ENCODE measurements at places on chromosomes 11 and 22.

DNA sequence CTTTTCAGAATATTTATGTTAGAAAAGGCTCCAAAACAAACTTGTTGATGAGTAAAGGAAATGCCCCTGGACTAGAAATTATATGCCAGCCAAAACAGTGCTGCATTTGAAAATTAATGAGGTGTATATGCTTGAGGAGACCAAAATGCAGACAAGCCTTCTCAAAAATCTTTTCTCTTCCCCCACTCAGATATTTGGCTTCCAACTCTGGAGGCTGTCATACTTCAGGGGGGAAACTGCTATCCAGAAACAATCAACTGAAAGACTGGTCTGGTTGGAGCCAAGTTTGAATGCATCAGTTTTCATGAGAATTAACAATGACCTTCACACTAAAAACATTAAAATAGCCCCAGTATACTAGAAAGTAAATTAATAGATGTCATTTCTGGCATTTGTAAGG is 98.2 kb downstream of the SGSM3 start:
- no peak for DNase-seq

GRCh38 chr11:23021287-23021863 is 161.1 kb upstream of the CCDC179 start:
- DNase-seq: no peak

DNA sequence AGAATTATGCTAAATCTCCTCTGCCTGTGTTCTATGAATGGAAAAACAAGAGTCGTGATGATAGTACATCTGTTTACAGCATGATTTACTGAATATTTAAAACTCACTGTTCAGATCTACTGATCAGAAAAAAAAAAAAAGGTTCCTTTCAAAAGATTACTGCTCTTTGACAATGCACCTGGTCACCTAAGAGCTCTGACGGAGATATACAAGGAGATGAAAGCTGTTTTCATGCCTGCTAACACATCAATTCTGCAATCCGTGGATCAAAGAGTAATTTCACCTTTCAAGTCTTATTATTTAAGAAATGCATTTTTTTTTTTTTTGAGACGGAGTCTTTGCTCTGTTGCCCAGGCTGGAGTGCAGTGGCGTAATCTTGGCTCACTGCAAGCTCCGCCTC is 30.7 kb downstream of the CLTCL1 start:
- no peak for DNase-seq

DNA sequence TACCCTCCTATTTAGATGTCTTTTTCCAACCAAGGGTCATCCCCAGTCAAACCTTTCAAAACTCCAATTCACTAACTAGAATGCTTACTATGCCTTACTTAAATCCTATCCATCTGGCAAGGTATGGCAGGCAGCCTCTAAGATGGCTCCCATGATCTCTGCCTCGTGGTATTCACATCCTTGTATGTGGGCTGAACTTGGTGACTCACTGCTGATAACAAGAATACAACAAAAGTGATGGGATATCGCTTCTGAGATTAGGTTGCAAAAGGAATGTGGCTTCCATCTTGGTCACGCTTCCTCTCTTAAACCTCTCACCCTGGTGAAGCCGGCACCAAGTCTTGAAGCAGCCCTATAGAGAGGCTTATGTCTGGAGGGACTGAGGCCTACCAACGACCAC is 29.6 kb upstream of the UPB1 start:
- DNase-seq: no peak

DNA sequence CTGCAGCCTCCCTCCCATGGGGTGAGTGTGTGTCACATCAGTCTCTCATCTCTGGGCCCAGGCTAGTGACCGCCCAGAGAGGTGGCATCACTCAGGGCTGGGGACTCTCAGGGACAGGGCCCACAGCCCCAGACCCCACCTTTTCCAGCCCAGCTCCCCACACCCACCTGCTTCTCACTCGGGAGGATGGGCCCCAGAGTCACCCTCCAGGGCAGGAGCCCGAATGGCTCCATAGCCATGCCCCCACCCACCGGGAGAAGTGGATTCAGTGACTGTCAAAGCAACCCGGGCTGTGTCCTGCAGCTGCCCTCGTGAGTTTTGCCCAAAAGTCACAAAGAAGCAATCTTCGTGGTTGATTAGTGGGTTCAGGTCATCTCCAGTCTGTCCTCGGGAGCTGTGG is 26.0 kb downstream of the PARVG start:
- no peak for DNase-seq

- no peak for DNase-seq
Observed at GRCh38 chr22:47280301-47280700, 517.9 kb downstream of the TBC1D22A start.

DNA sequence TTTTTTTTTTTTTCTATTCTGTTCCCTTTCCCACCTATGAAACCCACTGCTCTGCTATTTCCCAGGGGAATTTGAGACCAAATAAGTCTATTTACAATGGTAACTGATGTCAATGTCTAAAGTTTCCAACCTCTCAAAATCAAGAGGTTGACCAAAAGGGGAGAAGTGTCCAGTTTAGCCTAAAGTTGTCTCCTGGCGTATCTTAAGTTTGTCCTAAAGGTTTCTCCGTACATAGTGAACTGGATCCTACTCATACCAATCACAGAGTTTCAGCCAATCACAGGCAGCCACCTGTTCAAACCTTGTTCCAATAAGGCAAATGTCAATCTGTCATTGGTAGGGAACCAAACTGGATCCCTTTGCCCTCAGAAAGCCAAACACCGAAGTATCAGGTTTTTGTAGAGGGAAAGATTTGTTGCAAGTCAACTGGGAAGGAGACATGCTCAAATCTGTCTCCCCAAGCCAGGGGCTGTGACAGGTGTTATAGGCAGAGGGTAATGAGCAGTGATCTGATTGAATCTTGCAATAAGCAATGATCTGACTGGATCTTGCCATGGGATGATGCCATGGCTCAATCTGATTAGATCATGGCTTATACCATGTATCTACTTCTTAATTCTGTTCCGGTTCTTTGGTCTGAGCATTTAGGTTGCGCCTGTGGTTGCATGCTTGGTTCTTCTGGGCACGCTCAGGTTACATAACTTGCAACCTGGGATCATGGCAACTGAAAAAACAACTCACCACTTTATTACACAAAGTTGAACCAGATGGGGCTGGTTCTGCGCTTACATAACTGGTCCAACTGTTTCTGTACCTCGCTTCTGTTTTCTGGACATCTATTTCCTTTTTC is 1.1 kb upstream of the VPS37C start:
- no peak for DNase-seq

GRCh38 chr11:132627981-132628380 is 904.3 kb downstream of the OPCML start:
- DNase-seq: no peak

- DNase-seq: no peak
Observed at GRCh38 chr22:40534379-40535188, 101.9 kb downstream of the MRTFA start.

DNA sequence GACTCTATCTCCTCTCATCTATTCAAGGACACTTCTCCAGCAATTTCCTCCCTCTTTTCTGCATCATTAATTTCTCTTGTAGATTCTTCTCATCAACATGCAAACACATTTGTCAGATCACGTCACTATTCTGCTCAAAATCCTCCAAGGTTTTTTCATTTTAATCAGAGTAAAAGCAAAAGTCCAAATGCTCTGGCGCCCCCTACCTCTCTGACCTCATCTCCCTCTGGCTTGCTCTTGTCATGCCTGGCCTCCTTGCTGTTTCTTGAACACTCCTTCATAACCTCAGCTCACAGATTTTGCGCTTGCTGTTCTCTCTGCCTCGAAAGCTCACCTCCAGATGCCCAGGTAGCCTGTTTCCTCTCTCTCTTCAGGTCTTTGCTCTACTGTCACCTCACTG is 22.4 kb downstream of the RTCB start:
- no peak for DNase-seq

Measured in stimulated activated CD8-positive, alpha-beta memory T cell treated with anti-CD3 and anti-CD28 coated beads, Interleukin-2, amount 100 ng/mL, for 1 hour (primary cell).